Stimulated activated CD4-positive, alpha-beta T cell treated with anti-CD3 and anti-CD28 coated beads, Interleukin-15, amount 100 ng/mL, for 24 hours (primary cell): ENCODE measurements at places on chromosomes 1 and 21.

DNA sequence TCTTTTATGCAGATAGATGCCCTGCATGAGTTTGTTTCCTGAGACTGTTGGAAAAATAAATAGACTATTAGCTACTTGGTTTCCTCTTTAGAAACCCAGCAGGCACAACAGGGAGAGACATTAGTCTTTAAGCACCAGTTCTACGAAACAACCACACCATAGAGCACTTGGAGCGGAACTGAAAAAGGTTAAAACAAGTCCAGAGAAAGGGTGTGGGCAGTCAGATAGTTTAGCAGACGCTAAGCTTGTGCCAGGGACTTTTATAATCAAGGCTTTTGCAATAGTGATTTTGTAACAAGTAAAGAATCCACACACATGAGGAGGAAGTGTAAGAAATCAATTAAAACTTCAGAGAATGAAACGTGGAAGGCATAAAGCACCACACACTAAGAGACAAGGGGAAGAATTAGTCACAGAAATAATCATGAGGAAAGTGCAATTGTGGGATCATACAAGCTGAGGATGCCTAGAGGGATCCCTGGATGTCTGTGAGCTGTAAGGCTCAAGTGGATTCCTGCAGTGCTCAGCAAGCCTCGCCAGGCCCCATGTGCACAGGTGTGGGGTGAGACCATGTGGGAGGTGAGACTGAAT is 37.8 kb upstream of the TLR5 start:
- DNase-seq: no peak

GRCh38 chr1:59691261-59691660 is 123.5 kb upstream of the HOOK1 start:
- DNase-seq: no peak

DNA sequence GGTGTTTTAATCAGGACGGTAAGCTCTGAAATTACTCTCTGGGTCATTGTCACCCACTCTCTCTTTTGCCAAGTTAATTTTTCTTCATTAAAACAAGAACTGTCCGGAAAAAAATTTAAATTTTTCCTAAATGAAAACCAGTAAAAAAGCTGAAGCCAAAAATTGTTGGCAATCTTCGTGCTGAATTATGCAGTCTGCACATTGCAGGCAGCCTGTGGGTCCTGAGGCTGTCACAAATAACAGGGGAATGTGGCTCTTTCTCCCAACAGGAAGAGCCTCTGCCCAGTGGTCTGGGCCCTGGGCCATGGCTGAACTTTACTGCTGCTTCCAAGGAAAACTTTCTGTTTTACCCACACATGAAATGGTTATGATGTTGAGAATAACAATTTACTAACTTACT is 153.9 kb upstream of the SPAG17 start:
- DNase-seq: no peak

GRCh38 chr1:168420177-168420576 is 123.6 kb downstream of the XCL2 start:
- no peak for DNase-seq

GRCh38 chr21:39519835-39520234 is 68.1 kb downstream of the SH3BGR start:
- DNase-seq: no peak

DNA sequence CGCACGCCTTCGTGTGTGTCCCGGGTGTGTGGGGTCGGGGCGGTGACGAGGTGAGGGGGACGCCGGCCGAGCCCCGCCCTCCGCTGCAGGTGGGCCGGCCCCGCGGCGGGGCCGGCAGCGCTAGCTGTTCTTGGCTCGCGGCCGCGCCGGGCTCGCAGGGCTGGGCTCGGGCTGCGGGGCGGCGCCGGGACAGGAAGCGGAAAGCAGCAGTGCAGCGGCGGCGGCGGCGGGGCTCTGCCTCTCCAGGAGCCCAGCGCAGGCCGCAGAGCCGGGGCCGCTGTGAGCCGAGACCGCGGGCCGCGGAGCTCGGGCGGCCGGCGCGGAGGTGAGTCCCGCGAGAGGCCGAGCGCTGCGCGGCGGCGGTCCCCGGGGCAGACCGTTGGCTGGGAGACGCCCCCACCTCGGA is at the start of gene VANGL1:
VANGL1 (plus strand) TSS at position 209 of the 406 bp plus-strand sequence. CDS start 9,444 bp downstream, outside the sequence.
- DNase-seq: peak; percentile 72

DNA sequence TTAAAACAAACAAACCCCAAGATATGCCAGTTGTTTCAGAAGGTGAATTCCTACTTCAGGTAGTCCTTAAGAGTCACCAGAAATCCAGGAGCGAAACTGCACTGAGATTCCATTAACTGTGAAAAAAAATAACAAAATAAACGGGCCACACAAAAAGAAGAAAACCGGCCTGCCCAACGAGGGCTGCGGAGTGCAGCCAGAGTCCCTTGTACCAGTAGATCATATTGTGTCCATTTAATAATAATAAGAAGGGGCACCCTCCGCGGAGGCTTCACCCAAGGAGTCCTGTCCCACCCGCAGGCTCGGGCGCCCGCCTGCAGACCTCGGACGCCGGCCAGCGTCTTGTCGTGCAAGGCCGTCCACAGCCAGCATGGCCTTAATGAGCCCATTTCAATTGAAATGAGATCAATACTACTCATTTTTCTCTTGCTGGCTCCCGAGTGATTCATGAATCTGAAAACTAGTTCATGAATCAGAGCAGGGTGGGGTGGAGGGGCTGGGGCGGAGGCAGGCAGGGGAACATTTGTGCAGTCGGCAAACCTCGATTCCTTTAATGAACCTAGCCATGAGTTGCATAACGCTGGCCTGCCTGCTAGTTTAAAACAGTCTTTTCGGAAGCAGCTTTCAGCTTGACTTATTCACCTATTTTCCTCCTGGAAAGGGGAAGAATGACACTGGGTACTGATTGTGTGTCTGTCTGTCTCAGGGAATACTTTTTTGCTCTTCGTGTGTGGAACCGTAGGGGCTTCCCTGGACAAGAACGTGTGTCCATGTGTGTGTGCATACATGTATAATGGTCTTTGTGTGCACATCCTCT is 113.1 kb upstream of the IRF2BP2 start:
- DNase-seq: peak; percentile 85

GRCh38 chr1:244112041-244112440 is 61.0 kb downstream of the ZBTB18 start:
- no peak for DNase-seq

DNA sequence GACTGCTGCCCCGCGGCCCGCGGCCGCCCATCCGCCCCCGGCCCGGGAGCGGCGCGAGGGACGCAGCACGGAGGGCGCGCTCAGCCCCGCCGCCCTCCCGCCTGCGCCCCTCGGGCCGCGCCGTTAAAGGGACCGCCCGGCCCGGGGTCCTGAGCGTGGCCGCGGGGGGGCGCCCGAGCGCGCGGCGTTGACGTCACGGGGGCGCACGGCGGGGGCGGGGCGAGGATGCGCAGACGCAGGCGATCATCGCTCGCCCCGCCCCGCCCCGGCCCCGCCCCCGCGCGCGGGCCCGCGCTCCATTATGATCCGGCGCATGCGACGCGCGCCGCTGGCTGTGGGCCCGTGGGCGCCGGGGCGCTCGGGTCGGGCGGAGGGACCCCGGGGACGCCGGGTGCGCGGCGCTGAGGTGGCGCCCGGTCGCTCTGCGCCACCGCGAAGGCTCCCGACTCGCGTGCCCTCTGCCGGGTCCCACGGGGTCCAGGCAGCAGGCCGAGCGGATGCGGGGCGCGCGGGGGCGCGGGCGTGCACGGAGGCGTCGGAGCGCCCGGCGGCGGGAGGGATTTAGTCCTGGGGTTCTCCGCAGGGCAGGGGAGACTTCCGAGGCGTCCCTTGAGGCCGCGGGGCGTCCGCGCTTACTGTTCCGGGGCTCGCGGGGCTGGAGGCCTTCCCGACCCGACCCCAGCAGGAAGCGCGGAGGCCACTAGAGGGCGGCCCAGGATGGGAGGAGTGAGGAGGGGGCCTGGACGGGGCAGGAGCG is at the start of gene DVL1:
DVL1 (minus strand) TSS at position 163 of the 757 bp plus-strand sequence. CDS start 353 bp downstream, outside the sequence.
- DNase-seq: peak; percentile 74

GRCh38 chr1:104768466-104768865 is 1018.8 kb downstream of the AMY1C start:
- DNase-seq: no peak

GRCh38 chr1:214067853-214068703 is 80.3 kb downstream of the PROX1 start:
- no peak for DNase-seq

DNA sequence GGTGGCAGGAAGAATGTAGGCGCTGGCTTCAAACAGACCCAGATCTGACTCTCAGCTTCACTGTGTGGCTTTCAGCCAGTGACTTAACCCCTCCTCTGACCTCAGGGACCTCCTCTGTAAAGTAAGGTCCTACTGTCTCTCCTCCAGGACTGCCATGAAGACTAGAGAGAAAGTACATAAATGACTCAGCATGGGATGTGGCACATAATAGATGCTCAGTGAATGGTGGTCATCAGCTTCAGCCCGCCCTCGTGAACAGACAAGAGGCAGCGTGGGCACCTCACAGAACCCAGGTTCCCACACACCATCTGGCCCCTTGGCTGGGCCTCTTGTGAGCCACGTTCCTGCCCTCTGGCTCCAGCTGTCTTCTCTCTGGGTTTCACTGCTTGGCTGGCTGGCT is 126.0 kb downstream of the SYF2 start:
- peak; percentile 31 for DNase-seq

DNA sequence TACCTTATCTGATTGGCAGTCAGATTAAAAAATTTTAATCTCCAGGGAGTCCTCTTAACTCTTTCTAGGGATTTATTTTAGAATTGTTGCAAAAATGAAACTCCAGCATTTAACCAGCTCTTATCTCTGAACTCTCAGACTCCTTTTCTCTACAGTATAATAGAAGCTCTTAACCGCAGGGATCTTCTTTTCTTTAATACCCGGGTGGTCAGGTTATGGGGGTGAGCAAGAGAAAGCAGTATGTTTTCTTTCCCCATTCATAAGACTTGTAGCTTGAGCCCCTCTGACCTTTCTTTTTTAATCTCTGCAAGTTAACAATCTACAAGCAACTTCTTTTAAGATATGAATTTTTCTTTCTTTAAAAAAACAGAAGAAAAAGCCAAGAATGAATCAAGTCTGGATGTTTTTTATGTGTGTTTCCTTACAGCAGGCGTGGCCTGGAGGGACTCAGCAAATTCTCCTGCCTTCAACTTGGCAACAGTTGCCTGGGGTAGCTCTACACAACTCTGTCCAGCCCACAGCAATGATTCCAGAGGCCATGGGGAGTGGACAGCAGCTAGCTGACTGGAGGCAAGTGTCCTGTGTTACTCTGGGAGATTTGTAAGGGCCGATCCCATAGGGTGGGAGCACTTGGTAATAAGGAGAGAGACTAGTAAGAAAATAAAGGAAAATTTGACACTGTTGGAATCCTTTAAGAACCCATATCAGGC is 13.4 kb upstream of the OLFML3 start:
- DNase-seq: no peak

DNA sequence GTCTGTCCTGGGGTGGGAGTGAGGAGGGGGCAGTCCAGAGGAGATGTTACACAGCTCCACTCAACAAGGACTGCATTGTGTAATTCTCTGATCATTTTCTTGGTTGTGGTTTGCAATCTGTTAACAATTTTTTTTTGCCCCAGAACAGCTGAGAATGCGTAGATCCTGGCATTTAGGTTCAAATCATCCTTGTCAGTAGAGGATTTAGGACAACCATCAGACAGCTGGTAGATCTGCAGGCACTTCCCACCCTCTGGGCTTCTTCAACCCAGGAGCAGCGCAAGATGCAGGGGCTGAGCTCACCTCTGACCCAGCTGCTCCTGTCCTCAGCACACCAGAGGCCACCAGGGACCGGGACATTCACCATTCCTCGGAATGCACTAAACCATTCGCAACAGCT is 13.5 kb downstream of the BCAR3 start:
- no peak for DNase-seq

- no peak for DNase-seq
Observed at GRCh38 chr1:230825761-230826160, 42.6 kb downstream of the C1orf198 start.

GRCh38 chr1:40858856-40859416 is 3.2 kb downstream of the CITED4 start:
- DNase-seq: no peak

DNA sequence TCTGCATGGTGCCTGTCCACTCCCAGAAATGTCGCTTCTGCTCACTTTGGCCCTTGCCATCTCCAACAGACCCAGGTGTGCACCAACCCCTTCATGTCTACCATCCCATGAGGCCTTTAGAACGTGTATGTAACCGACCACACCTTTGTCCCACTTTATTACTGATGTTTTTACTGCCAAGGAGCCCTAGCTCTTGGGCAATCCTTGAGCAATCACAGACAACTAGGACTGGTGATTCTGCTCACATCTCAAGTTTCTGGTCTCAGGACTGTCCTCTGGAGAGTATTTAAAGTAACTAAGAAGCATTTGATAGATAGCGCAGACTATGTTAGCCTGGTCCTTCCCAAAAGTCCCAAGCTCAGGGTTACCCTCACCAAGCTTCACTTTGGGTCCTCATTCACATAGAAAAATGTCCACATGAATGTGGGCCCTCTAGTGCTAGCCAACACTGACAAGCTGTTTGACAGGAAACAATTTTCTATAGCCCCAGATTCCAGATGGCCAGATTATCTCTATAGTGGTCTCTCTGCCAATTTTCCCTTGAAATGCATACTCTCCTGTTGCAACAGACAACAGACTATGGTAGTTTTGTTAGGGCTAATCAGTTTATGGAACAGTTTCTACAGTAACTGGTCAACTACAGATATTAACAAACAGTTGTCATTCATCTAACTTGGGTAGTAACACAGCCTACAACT is 6.9 kb upstream of the TMEM81 start:
- no peak for DNase-seq

DNA sequence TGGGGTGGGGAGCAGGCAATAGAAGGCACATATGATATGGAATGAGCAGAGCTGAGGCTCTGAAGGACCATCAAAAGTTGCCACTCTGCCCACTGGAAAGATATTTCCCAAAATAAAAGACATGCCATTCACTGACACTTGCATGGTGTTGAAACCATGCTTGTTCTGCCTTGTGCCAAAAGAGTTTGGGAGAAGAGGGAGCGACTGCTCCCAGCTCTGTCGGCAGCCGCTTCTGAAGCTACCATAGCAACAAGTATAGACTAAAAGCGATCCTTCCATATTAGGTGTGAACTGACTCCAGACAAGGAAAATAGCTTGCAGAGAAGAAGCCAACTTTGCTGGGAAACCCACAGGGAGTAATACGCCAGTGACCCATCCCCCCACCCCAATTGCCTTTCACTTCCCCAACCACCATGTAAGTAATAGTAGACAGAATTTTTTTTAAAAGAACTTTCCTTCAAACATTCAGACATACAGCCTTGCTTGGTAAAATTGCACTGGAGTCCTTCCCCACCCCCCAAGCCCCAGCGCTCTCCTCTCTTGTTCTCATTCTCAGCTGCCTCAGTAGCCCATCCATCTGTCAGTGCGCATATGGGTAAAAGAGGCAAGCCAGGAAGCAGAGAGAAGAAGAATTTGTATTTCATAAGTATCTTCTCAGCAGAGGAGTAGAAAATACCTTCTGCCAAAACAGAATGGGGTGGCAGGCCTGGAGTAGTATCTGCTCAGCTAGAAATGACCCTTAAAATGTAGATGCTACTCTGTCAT is 263.7 kb downstream of the OMA1 start:
- no peak for DNase-seq

DNA sequence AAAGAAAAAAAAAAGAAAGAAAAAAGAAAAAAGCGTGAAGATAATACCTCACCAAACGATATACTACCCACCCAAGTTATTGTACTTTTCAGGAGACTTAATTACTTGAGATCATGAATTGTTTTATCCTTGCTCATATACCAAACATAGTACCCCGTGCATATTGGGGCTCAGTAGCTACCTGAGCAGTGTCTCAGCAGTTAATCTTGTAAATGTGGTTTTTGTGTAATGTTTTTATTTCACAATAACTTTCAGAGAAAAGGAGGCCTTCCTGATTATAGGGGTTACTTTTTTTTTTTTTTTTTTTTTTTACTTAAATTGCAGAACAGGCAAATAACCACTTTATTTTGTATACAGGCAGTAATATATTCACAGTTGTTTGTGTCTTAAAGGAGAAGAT is 80.3 kb downstream of the OSBPL9 start:
- no peak for DNase-seq
